Nucleus accumbens (tissue), 56 donors: ENCODE measurements at places on chromosomes 7 and 10.

- DNase-seq, result no peak
Measured at GRCh38 chr10:123916775-123917174, 25.2 kb upstream of the CPXM2 start.

- DNase-seq, result no peak
Measured at GRCh38 chr7:51010534-51010933, 227.8 kb upstream of the GRB10 start.

DNA sequence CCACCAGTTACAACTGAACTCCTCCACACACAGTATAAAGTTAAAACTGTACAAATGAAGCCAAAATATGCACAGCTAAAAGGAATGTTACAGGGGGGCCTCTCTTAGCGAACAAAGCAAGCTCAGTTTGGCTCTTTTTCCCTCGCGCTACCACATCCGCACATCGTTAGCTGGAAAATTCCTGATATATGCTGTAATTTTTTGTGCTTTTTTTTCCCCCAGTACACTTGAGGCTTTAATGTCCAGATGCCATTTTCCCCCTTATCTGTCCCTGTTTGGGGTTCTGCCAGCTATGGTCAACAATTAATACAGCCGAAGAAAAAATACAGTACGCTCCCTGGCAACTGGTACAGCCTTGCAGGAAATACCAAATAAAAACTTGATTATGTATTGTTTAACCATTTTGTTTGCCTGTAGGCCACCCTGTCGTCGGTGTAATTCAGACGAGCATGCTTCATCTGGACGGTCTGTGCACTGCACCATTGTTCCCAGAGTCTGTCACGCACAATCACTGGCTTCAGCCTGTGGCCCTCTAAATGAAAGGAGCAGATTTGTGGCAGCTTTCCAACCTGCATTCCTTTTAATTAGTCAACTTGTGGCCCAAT, 108.1 kb upstream of the FAM133B start:
- peak; percentile 37 for DNase-seq

GRCh38 chr10:126387931-126388911, at the start of gene ADAM12:
Gene ADAM12, minus strand, starts transcription at chr10:126388477. Its CDS starts 332 bp downstream, at chr10:126388145.
- no peak for DNase-seq

- no peak for DNase-seq
Measured at GRCh38 chr10:92574548-92575261, 812 bp upstream of the IDE start.

- no peak for DNase-seq
Measured at GRCh38 chr10:49615721-49616120, 1.9 kb downstream of the CHAT start.

DNA sequence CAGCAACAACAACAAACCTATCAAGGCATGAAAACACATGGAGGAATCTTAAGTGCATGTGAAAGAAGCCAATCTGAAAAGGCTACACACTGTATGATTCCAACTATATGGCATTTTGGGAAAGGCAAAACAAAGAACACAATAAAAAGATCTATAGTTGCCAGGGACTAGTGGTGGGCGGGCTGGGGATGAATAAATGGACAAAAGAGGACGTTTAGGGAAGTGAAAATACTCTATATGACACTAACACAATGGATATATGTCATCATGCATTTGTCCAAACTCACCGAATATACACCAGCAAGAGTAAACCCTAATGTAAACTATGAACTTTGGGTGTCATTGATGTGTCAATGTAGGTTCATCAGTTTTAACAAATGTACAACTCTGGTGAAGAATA, 89.1 kb downstream of the SEMA3E start:
- DNase-seq, result no peak

- DNase-seq, result no peak
Measured at GRCh38 chr7:151702961-151703360, 174.0 kb downstream of the PRKAG2 start.

DNA sequence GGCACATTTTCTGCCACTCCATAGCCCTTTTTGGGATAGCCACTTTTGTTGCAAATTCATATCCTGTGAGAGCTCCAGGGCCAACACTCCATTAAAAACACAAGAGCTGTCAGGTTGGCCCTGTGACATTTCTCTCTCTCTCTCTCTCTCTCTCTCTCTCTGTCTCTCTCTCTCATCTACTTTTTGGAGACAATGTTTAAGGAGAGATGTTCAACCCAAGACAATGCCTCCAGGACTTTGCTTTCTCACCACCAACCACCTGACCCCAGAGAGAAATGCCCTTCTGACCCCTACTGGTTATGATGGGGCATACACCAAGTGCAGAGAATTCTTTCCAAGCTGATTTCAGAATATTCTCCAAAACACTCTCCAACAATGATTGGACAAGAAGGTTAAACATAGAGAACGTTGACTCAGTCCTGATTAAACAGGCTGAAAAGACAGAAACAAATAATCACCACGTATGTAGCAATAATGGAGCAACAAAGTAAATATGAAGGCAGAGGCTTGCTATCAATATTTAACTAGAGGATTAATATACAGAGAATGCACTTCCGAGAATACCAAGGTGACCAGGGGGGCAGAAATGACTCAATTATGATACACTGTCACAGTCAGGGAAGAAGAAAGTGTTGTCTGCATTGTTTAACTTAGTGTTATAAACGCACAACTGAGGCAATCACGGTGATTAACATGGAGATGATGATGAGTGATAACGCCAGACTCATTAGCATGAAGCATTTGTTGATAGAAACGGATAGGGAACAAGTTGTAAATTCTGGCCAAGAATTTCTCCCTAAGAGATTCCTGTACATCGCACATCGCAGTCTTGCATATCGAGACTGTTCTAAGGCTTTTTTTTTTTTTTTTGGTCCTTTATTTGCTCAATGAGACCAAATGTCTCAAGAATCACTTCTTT, 178.5 kb downstream of the NRP1 start:
- no peak for DNase-seq

- DNase-seq, result no peak
Measured at GRCh38 chr7:156386097-156386496, 254.5 kb upstream of the RNF32 start.
